ENCODE measurements at places on chromosomes 3 and 15.

DNA sequence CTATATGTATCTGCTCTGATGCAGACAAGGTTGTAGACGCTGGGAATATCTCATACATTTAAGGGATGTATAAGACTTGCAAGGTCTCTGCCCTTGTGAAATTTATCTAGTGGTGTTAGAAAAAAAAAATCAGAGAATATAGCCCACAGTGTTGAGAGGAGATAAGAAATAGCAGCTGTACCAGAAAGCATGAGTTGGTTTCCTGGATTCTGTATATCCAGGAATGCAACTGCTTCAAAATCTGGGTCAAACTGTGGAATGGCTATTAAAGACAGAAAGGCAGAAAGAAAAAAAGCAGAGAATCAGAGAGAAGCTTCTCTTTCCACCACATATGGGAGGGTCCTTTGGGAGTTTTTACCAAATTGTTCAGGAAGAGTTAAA is 1.5 kb upstream of the TMEM212 start:
- DNase-seq, result no peak

- DNase-seq, result no peak
These were observed 10.3 kb upstream of the KIF7 start for GRCh38 chr15:89665449-89666181.

DNA sequence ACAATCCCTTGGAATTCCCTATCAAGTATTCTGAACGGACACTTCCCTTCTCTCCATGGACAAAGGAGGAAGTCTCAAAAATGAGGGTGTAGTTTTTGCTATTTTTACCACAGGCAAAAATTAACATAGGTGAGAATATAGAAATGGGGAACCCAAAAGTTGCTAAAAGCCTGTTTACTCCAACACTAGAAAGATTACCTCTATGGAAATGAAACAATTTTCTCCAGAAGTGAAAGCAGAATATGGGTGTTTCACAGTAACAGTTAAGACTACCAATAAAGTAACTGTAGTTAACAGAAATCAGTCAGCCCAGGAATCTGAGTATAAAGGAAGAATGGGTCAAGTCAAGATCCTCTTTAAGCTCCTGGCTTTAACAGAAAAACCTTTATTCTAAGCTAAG is 9.3 kb downstream of the TRA2B start:
- no peak for DNase-seq

DNA sequence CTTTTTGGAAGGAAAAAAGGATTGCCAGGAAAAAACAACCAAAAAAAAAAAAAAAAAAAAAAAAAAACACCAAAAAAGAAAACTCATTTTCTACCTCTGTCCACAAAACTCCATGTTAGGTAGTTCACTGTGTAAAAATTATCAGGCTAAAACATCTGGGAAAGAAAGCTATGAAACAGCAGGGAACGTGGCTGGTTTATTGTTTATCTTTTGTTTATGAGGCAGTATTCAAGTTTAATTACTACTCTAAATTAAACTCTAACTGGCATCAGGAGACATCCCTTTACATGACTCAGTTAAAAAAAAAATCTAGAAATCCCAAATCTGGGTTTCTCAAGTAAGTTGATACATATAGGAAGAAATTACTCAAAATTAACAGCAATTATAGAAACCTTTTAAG is 21.8 kb downstream of the MEIS2 start:
- no peak for DNase-seq

DNA sequence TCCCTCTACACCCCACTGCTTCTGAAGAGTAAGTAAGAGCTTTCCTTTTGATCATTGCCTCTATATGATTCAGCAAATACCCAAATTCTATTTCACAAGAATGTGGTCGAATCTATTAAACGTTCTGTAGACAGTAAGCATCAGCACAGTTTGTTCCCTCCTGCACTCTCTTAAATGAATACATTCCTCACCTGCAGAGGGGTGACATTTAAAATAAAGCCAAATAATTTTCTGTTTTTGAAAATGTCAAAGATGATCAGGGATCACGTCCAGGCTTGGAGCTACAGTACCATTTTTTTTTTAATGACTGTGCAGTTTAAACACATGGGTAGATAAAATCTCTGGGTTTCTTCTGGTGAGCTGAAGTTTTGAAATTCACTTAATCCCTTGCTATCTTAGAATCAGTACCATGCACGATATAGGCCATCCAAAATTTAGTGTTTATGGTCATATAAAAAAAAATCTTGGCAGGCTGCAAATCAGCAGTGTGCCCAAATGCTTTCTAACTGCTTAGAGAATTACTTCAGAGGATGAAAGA is 12.8 kb downstream of the PYDC2 start:
- DNase-seq, result no peak

DNA sequence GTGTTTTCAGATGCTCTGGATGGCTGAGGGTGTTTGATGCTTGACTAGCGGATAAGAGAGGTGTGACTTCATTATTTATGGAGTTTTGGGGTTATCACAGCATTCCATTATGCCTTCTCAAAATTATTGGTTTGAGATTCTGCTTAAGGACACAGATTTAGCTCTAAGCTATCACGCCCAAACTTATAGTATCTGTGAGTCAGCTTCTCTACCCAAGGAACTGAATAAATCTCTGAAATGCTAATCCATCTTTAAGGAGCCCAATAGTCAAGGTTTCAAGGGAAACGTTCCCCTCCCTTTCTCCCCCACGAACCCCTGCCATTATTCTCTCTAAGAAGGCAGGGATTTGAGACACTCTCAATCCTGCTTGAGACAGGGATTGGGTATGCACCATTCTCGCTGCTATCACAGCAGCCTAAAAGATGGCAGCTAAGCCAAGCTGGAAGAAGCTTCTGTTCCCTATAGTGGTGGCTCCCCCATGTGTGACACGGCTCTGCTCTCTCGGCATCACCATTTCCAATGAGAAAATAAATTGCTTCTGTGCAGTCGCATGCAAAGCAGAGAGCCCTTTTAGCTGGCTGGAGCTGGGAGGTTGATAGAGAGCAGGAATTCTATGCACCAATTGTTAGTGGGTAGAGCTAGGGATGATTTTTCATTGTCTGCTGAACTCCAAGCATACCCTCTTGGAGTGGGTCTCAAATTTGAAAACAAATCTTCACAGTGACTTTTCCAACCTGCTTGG is 151.1 kb downstream of the IL20RB start:
- no peak for DNase-seq

- no peak for DNase-seq
These were observed 15.1 kb downstream of the CCDC33 start for GRCh38 chr15:74251131-74251811.

- DNase-seq, result no peak
These were observed 15.9 kb downstream of the ABHD2 start for GRCh38 chr15:89104172-89104564.

- DNase-seq, result no peak
These were observed 16.4 kb upstream of the ALDH1A3 start for GRCh38 chr15:100863075-100863795.

DNA sequence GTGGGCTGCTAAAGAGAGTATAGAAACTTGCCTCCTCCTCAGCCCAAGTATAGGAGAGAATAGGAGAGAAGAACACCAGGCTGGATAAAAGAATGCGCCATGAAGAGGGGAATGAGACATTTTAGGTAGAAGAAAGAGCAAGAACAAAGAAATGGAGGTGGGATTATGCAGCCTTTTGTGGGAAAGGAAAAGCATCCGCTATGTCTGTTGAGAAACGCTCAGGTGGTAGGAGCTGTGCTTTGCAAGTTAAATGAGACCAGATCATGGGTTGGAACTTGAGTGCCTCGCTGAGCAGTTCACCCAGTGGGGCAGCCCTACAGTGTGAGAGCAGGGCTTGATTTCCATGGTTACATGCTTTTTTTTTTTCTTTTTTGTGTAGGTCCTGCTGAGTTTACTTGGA is 11.5 kb upstream of the RTP1 start:
- no peak for DNase-seq

GRCh38 chr3:43879166-43879565 is 188.4 kb downstream of the ABHD5 start:
- DNase-seq, result no peak

- no peak for DNase-seq
These were observed 187.1 kb upstream of the PROK2 start for GRCh38 chr3:71972031-71972430.

DNA sequence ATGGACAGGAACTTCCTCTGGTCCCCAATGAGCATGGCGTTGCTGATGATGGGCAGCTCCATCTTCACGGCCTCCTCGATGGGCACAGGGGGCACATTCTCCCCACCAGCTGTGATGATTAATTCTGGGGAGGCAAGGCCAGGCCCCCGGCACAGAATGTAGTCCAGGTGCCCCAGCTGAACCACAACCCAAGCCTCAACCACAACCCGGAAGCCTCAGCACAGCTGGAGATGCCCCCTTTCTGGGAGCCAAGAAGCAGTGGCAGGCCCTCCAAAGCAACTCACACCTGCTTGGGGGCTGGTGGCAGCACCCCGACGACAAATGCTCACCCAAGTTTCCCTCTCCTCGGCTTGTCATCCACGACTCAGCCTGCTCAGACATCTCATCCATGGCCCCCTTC is 25.2 kb downstream of the IDH3A start:
- DNase-seq, result peak; percentile 53

DNA sequence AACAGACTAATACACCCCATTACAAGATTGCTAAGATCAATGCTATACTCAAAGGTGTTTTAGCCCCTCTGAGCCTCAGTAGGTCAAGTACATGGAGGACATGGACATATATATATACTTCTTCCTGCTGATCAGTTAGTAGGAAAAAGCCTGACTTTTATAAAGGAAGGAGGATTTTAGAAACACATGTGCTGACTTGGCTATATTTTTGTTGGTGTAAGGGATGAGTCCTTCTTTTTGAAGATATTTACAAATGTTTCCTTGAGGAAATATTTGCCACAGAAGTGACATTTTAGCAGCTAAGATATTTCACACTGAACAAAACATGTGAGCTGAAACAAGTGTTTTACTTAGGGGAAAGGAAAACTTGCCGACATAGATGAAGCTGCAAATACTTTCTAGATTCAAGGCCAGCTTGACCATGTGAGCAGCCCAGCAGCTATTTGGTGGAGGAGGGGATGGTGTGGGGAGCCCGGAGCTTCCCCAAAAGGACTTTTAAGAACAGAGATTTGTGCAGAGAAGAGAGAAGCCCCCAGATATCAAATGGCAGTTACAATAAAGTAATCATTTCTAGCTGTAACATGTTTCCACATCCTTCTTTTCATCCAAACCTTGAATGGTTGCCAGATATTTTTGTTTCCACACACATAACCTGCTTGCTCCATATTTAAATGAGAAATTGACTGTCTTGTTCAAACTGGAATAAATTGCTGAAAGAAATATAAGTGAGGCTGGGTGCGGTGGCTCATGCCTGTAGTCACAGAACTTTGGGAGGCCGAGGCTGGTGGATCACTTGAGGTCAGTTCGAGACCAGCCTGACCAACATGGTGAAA is 111.7 kb upstream of the NR2F2 start:
- DNase-seq, result no peak

- DNase-seq, result peak; percentile 7
These were observed 95.8 kb downstream of the P3H2 start for GRCh38 chr3:190024912-190025311.

All from GDM1 (cell line).